ENCODE measurements at places on chromosomes 3 and 15.

DNA sequence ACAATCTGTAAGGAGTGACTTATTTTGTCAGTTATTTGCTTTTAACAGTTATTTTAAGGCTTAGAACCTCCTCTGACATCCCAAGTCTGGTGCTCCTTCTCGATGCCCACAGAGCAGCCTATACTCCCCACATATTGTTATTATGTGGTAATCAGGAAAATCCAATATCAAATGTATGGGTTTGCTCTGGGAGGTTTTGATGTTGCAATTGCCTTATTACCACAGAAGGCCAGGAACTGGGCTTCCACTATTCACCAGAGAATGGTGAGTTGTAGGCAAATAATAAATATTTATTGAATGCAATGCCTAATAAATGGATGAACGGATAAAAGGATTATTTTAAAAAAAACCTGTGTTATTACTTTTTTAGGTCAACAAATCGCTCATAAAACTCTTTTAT lies 12.2 kb downstream of the NEK10 start:
- DNase-seq, result no peak

- DNase-seq, result no peak
Observed at GRCh38 chr3:89072642-89073041, 34.8 kb upstream of the EPHA3 start.

GRCh38 chr3:64827431-64827830 lies 139.6 kb upstream of the ADAMTS9 start:
- no peak for DNase-seq

- DNase-seq, result no peak
Observed at GRCh38 chr3:9913601-9914000, 3.3 kb upstream of the IL17RC start.

DNA sequence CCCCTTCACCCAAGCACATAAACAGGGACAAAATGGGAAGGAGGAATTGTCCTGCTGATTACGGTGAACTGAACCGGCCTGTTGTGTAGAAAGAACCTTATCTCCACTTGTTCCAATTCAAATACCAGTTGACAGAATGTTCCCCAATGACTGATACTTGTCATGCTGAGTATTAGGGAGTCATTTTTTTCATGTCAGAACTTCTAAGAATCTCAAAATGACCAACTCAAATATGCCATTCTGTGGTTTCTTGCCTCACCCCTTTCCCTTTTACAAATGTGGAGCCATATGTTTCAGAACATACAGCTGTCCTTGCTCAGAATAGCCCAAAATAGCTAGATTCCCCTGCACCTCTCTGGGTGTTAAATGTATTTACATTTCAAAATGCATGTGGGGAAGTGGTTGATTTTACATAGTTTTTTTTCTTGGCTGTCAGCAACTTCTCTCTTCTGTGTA lies 405.9 kb upstream of the TBL1XR1 start:
- no peak for DNase-seq

DNA sequence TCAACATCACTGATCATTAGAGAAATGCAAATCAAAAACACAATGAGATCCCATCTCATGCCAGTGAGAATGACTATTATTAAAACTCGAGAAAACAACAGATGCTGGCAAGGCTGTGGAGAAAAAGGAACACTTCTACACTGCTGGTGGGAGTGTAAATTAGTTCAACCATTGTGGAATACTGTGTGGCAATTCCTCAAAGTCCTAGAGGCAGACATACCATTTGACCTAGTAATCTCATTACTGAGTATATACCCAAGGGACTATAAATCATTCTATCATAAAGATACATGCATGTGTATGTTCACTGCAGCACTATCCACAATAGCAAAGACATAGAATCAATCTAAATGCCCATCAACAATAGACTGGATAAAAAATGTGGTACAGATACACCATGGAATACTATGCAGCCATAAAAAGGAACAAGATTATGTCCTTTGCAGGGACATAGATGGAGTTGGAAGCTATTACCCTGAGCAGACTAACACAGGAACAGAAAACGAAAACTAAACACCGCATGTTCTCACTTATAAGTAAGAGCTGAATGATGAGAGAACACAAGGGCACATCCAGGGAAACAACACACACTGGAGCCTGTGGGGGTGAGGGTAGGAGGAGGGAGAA lies 15.2 kb upstream of the AVEN start:
- DNase-seq, result no peak

GRCh38 chr3:143951351-143951971 lies 20.2 kb upstream of the DIPK2A start:
- DNase-seq, result no peak

GRCh38 chr15:57676585-57676984 lies 29.9 kb upstream of the POLR2M start:
- no peak for DNase-seq

GRCh38 chr3:30952786-30953185 lies 58.3 kb upstream of the GADL1 start:
- no peak for DNase-seq

DNA sequence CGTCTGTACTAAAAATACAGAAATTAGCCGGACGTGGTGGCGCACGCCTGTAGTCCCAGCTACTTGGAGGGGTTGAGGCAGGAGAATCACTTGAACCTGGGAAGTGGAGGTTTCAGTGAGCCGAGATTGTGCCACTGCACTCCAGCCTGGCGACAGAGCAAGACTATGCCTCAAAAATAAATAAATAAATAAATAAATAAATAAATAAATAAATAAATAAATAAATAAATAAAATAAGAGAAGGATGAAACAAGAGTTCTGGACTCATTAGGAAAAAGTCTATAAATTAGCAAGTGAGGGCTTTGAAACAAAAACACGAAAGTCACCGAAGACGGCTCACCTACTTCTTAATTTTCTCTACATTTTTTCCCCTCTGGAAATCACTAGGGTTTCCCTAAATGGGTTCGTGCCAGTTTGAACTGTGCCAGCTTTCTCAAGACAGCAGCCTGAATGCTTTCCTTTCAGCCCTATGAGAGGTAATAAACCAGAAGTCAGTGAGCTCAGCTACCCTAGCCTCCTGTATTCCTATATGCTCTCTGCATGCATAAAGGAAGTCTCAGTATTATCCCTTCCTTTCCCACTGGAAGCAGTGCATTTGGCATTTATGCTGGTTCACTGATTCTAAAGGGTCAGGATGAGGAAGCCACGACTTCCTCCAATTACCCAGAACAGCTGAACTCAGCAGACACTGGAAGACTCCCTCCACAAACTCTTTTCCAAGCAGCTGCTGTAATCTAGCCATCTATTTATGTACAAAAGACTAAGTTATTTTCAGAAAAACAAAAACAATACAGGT lies 266.9 kb downstream of the ZBBX start:
- DNase-seq, result no peak

GRCh38 chr15:83561661-83562060 lies 92.3 kb upstream of the ADAMTSL3 start:
- DNase-seq, result no peak

DNA sequence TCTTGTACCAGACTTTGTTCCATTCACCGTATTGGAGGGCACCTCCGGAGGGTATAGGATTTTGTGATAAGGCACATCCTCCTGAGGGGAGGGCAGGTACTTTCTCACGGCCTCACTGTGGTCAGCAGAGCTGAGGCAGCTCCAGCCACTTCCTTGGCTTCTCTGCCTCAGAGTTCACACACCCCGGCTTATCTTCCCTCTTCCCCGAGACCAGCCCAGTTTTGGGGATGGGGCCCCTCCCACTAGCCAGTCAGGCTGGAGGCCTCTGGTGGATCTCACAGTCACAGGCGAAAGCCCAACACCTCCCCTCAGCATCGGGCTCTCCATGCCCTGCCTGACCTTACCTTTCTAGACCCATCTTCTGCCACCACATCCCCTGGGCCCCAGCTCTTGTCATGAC lies 316.2 kb upstream of the CTDSPL start:
- no peak for DNase-seq

GRCh38 chr3:169384573-169384972 lies 278.9 kb downstream of the MECOM start:
- no peak for DNase-seq

- DNase-seq, result no peak
Observed at GRCh38 chr3:126025116-126025729, 56.2 kb downstream of the ROPN1B start.

Data from NCI-H2171 (cell line).